ENCODE measurements at places on chromosomes 11 and 22.

GRCh38 chr11:16321148-16321547 is 35.2 kb downstream of the SOX6 start:
- no peak for DNase-seq

GRCh38 chr11:124865181-124865901 is at the start of gene ROBO3:
ROBO3 (plus strand) TSS chr11:124865432; CDS start chr11:124865578, 146 bp downstream.
- DNase-seq, result no peak

DNA sequence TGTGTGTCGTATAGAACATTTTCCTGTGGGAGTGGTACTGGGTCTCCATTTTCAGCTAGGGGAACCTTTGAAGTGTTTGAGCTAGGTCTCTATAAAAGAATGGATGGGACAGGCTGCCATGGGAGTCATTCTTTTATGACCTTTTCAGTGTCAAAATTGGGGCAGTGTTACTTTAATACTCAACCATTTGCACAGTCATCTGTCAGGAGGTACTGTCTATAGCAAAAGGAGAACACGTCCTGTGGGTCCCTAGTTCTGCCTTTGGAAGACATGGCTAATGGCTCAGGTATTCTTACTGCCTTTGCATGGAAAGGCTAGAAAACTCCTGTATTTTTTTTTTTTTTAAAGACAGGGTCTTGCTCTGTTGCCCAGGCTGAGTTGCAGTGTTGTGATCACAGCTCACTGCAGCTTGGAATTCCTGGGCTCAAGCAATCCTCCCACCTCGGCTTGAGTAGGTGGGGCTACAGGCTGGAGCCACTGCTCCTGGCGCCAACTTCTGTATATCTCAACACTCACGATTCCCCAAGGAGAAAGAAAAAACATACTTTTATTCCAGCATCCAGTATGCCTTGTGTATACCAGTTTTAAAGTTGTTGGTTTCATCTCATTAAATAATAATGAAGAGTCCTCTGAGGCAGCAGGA is 2.1 kb upstream of the ATF4 start:
- no peak for DNase-seq

DNA sequence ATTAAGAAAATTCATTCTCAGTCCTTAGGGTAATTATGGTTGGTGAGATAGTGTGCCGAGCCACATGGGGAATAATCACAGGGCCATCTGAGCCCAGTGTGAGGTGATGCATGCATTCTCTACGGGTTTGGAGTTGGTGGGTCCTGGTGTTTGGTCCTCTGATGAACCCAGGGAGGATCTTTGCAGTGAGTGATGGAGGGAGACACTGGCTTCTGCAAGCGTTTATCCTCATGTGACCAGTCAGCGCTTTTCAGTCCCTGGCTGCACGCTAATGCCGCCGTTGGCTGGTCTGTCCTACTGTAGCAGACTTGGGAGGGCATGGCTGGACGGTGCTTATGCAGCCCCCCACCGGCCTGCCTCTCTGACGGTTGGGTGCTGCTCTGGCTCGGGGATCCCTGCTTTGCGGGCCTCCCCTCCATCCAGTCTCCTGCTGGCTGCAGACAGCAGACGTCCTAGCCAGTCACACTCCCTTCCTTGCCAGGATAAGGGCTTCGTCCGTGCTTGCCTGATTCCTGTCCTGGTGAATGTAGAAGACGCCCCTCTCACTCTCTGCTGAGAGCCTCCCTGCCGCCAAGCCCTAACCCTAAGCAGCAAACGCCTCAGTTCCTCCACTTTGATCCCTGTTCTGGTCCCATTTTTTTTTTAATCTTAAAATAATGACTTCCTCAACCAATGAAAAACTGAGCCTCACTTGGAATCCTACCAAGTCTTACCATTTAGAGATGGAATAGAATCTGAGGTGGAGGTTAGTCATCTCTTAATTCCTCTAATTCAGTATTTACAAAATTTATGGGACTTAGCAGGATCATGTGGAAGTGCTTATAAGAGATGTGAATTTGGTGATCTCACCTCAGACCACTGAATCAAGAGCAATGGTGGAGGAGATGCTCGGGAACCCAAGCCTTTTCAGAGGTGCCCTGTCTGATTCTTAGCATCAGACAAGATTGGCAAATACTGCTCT is 143.7 kb upstream of the SORL1-AS1 start:
- no peak for DNase-seq

GRCh38 chr11:82523141-82523540 is 210.5 kb downstream of the FAM181B start:
- no peak for DNase-seq

- DNase-seq, result no peak
Observed at GRCh38 chr11:121714351-121714750, 261.6 kb upstream of the SORL1-AS1 start.

- no peak for DNase-seq
Observed at GRCh38 chr11:104338186-104338585, 174.2 kb upstream of the PDGFD start.

DNA sequence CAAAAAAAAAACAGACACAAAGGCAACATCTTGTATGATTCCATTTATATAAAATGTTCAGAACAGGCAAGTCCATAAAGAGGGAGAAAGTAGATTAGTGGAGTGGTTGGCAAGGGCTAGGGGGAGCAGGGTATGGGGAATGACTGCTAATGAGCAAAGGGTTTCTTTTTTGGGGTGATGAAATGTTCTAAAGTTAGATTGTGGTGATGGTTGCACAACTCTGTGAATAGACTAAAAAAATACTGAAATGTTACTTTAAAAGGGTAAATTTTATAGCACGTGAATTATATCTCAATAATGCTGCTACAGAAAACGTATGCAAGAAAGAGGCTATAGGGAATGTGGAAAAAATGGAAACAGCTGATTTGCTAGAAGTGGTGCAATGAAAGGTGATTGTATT is 155.1 kb downstream of the TENM4 start:
- no peak for DNase-seq

DNA sequence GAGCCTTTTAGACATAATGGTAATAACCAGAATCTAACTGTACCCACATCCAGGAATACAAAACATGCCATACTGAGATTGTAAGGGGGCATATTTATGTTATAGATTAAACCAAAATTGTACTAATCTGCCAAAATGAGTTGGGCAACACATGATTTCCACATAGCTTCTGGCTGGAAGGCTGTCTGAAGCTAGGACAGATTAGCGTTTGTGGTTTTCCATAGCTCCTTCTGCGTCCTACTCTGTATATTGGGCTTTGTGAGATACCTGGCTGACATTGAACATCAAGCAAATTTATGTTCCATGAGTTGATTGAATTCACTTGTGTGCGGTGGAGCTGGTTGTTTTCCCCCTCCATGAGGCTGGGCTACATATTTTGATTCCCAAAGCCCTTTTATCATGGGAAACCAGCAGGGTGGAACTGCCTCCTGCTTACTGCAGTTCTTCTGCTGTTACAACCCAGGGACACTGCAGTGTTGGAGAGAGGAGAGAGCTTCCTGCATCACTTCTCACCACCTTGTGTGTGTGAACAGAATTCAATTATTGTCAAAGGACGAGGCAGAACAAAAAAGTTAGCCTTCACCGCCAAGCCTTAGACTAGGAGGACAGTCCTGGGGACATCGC is 114.9 kb downstream of the C11orf91 start:
- DNase-seq, result no peak

DNA sequence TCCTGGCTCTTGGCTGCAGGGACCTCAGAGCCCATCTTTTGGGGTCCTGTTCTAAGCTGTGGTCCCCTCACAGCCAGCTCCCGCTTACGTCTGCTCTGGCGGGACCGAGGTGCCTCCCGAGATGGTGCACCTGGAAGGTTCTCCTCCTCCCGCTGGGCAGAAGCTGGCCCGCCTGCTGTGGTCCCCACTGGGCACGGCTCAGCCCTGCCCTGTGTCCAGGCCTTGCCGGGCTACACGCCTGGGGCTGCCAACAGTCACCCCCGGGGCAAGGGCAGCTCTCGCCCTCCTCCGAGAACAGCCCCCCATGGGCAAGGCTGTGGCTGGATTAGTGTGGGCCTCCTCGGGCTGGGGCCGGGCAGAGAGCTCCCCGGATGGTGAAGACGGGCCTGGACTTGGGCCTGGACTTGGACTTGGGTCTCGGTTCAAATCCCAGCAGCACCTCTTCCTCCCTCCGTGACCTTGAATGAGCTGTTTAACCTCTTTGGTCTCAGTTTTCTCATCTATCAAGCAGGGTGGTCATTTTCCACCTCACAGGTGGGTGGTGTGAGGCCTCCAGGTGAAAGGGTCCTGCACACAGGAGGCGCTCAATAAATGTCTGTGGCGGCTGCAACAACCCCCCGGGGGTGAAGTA is 998 bp downstream of the BAIAP2L2 start:
- DNase-seq, result no peak

GRCh38 chr11:116132273-116132978 is 628.2 kb upstream of the CADM1 start:
- DNase-seq, result no peak

- no peak for DNase-seq
Observed at GRCh38 chr22:23250056-23250784, 69.9 kb downstream of the BCR start.

- peak; percentile 92 for DNase-seq
Observed at GRCh38 chr11:67463680-67464410, 5.2 kb downstream of the TMEM134 start.

DNA sequence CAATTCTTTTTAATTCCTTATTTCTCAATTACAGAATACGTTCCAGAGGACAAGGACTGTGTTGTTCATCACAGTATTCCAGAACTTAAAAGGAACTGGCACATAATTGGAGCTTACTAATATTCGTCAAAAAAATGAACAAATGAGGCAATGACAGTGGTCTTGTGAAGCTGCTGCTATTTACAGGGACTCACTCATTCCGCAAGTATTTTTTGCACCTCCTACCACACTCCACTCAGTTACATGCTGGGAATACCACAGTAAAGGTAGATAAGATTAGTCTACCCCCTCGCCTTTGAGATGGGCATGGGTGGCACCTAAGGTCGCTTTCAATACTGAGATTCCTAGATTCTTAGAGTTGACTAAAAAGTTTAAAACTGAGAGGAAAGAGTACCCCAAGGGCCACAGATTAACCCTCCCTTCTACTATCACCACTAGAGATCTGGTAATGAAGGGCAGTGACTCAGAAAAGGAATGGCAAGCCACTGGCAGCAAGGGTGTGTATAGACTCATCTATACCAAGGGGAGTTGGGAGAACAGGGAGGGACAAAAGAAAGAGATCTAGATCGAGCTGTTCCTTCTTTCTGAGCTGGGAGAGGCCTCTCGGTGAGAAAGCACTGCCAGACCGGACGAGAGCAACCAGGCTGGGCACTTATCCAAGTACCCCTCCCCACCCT is 85.0 kb downstream of the RPL27A start:
- no peak for DNase-seq

GRCh38 chr22:42269432-42270175 is 849 bp downstream of the TCF20 start:
- DNase-seq, result peak; percentile 94

GRCh38 chr22:45642986-45643385 is 28.6 kb upstream of the ATXN10 start:
- no peak for DNase-seq

GRCh38 chr11:29272019-29272654 is 744.7 kb downstream of the KCNA4 start:
- no peak for DNase-seq

DNA sequence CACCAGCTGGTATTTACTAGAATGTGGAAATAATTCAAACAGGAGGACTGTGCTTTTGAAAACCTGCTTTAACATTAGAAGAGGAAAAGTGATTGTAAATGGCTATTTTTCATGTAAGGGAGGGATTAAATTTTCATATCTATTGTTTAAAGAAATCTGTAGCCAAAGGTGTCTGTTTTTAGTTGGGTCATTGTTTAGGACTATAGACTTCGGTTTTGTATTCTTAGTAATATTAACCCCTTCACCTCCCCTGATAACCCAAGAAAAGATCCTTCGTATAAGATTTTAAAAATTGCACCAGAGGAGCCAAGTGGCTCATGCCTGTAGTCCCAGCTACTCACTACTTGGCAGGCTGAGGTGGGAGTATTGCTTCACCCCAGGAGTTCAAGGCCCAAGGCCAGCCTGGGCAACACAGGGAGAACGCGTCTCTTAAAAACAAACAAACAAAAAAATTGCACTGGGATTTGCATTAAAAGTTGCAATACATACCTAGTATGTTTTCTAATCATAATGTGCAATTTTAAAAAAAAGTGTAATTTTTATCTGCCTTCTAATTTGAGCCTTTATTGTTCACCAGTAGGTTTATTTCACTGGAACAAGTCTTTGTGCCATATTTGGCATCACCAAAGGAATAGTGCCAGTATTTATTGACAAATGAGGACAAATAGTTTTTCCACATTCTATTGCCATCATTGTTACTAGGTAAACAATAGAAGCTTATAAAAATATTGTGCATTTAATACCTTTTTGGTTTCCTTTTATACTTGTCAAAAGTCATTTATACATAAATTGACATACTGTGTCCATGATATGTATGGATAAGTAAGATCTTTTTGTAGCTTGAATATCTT is 34.3 kb downstream of the MTMR3 start:
- no peak for DNase-seq

- no peak for DNase-seq
Observed at GRCh38 chr11:22460181-22460580, 122.0 kb downstream of the SLC17A6 start.

GRCh38 chr11:116849486-116849885 is 12.1 kb upstream of the APOA1 start:
- DNase-seq, result no peak

DNA sequence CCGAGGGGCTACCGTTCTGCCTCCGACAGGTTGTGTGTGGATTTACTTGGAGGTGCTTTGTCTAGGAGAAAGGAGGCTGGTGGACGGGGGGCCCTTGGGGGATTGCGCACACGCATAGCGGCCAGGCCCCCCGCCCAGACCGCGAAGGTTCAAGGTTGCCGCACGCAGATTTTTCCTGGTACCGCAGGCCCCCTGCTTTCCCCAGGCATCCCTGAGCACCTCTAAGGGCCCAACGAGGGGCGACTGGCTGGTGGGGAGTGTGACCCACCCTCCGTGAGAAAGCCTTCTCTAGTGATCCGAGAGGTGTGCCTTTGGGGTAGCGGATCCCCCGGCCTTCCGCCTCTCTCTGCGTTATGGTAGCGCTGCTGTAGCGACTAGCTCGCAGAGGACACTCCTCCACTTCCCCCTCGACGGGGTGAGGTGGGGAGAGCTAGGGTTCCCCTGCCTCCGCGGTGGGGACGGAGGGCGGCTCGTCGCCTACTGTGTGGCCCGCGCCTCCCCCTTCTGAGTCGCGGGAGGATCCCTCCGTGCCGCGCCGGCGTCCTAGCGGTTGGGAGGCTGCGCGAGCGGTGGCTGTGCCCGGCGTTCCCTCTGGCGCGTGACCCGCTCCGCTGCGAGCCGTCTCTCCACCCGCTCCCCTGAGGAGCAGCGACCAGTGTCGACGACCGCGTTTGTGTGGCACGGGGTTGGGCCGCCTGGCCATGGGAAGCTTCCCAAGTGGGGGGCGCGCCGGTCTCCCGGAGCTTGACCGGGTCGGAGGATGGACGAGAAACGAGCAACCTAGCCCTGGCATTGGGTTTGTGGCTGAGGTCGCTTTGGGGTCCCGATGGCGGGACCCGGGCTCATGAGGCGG is 3900.0 kb upstream of the OR11H1 start:
- DNase-seq, result peak; percentile 77

DNA sequence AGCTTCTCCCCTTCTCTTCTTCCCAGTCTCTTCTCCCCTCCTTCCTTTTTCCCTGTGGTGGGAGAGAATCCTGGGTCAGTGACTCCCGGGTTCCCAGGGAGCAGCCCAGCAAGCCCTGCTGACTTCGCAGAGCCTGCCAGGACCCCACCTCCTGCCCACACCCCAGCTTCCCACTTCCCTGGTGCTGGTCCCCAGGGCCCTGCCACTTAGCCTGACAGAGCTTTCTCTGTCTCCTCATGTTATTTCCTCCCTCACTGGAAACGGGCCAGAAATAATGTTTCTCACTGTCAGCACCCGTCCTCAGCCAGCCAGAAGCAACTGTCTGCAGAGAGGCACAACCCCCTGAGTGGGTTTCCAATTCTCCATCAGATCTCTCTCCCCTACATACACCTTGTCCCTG is 27.1 kb downstream of the C11orf96 start:
- no peak for DNase-seq

Data from spleen (tissue), 13 donors.